Activated T-cell treated with anti-CD3 and anti-CD28 coated beads, Interleukin-2, amount 50 U/mL, for 24 hours (primary cell): ENCODE measurements at places on chromosomes 5 and 9.
A peak's percentile ranks its signal among the peaks of the same experiment; 100 is the strongest.

GRCh38 chr9:36868586-36869282 is 165.3 kb downstream of the PAX5 start:
- no peak for DNase-seq

- no peak for DNase-seq
These were observed 31.7 kb downstream of the NRG2 start for GRCh38 chr5:140011297-140011802.

GRCh38 chr9:95509851-95510708 is 6.7 kb downstream of the PTCH1 start:
- DNase-seq: no peak

DNA sequence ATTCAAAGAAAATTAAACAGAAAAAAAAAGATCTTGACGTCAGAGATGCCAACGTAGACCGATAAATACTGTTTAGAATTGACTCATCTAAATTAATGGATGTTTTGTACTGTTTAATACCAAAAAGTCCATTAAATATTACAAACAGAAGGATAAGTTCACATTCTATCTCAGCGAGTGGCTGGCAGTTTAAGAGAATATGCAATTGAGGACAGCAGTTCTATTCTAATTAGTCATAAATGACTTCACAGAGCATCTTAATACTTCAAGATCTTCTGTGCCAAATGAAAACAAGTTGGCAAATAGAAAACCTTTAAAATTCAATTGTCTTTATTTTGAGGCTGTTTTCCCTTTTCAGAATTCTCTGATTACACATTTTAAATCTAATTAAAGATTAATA is 326.6 kb upstream of the NREP start:
- DNase-seq: no peak

DNA sequence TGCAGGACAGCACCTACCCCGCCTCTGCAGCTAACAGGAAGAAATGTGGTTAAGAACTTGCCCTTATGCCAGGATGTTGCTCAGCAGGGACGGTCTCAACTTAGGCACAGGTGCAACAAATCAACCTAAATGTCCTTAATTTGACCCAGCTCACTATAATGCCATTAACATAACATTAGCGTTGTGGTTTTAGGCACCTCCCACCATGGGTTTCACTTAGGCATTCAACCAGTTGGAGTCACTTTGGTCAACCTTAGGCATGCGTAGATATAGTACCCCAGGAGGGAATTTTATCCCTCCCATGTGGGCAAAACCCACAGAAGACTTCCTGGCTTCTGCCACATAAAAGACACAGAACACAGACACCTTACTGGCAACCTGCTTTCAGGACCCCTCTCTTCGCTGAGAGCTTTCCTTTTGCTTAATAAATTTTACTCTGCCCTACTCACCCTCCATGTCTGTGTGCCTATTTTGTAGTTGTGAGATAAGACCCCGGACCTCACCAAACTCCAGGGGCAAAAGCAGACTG is 8.7 kb upstream of the ERAP1 start:
- peak; percentile 47 for DNase-seq

DNA sequence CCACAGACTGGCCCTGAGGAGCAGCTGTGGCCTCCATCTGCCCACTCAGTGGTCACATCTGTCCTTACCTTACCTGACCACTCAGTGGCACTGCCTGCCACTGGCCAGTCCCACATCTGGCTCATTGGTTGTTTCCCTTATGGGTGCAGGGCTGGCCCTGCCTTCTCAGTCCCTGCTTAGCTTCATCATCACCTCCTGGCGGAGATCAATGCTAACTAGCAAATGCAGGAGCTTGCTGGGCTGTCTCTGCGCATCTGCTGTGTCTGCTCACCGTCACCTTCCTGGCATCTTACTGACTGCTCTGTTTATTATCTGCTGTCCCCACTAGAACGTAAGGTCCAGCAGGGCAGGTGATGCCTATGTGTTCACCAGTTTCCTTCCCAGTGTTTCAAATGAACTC is 356.9 kb downstream of the SEMA5A start:
- DNase-seq: no peak

DNA sequence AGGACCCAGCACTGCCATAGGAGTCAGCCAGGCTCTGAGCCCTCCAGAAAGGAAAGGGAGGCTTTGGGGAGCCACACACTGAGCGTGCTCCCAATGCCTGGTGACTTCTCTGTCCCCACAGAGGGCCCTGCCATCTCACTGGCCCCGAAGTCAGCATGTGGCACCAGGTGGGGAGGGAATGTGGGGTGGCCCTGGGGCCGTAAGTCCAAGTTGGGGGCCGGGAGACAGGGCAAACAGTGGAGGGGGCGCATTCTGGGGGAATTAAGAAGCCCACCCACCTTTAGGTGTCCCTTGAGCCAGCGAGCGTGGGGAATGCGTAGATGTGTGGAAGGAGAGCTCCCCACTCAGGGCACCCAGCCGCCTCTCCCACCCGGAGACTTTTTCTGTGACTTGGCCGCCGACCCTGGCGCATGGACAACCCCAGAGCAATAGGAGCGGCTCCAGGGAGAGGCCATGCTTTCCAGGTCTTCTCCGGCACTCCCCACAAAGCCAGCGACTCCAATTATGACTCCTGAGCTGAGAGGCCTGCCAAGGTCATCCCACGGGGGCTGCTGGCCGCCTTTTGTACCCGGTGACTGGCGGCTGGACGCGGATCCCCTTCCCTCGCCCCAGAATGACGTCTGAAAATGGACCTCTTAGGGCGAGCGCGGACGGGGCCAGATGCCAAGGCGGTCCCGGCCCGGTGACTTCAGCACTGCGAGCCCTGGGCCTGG is 9.8 kb downstream of the IRX1 start:
- no peak for DNase-seq
